Activated T-cell treated with anti-CD3 and anti-CD28 coated beads, Interleukin-2, amount 50 U/mL, for 48 hours (primary cell): ENCODE measurements at places on chromosomes 16 and 17.
A peak's percentile ranks its signal among the peaks of the same experiment; 100 is the strongest.

GRCh38 chr16:66905633-66906539, 12.8 kb downstream of the CDH16 start:
- no peak for DNase-seq

DNA sequence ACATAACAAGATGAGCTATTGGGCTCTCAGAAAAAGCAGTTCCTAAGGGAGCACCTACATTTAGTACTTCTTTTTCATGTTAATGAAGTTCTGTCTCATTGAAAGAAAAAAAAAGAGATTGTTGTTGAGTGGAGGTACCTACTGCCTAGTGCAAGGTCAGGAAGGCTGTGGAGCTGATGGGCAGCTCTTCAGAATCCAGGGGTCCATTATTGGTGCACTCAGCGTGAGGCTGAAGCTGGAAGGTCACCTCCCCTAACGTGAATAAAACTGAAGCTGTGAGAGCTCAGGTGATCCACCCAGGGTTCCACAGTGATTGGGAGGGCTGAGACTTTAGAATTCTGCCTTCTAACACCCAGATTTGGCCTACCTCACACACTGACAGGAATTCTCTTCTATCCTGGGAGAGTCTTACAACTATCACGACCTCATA, 153.9 kb upstream of the TBX2 start:
- no peak for DNase-seq

DNA sequence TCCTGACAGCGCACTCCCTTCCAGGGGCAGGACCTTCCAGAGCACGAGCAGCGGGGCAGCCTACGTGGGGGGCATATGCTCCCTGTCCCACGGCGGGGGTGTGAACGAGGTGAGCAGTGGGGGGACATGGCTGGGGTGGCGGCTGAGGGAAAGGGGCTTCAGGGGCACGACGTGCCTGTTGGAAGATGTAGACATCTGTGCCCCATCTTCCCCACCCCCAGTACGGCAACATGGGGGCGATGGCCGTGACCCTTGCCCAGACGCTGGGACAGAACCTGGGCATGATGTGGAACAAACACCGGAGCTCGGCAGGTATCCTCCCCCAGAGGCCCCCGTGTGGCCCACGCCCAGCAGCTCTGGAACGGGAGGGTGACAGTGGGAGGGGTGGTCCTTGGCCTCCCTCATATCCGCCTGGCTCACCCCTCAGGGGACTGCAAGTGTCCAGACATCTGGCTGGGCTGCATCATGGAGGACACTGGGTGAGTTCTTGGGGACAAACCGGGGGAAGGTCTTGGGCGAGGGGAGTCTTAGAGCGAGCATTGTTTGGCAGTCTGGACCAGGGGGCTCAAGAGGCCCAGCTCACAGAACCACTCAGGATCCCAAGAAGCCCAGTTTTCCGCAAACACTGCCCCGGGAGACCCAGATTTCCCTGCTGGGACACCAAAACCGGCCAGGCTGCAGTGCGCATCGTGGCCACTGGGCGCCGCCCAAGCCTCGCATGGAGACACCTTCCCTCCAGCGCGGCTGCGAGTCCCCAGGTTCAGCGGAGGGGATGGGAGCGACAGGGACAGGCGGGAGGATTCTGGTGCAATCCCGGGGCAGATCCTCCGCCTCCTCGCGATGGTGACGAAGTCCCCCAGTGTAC, 15.7 kb downstream of the ADAM11 start:
- DNase-seq: peak; percentile 95

DNA sequence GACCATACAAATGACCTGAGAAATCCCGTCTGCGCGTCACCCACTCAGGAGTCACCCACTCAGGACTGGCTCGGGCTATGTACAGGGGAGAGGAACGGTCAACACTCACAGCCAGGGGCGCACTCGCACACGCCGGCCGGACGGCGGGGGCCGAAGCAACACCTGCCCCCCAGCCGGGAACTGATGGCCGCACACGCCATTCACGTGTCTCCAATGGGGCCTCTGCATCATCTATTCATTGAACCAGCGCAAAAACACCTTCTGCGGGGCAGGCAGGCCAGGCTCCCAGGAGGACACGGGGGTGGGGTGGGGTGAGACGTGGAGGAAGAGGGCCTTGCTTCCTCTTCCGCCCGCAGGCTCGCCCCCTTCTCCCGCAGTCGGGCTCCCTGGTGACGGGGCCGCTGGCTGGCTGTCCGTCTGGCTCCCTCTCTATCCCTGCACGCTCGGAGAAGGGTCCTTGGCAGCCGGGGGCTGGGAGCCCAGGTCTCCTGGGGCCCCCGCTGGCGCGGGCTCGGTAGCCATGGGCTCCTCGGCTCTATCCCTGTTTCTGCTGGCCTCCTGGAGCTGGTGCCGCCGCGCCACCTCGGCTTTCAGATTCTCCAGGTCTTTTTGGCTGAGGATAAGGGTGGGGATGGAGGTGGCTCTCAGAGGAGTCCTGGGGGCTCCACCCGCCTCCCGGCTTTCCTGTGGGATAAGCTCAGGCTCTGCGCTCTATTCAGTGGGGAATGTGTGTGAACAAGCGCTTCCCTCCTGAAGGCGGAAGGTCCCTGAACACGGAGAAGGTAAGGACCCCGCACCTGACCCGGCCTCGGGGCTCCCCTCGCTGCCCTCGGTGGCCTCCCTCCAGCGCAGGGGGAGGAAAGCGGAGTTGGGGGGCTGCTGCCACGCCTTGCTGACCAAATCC, 21.1 kb downstream of the CLUH start:
- DNase-seq: no peak

- no peak for DNase-seq
Observed at GRCh38 chr16:56143666-56144065, 47.6 kb upstream of the GNAO1 start.

GRCh38 chr16:83958137-83958845, 5.3 kb downstream of the OSGIN1 start:
- no peak for DNase-seq

DNA sequence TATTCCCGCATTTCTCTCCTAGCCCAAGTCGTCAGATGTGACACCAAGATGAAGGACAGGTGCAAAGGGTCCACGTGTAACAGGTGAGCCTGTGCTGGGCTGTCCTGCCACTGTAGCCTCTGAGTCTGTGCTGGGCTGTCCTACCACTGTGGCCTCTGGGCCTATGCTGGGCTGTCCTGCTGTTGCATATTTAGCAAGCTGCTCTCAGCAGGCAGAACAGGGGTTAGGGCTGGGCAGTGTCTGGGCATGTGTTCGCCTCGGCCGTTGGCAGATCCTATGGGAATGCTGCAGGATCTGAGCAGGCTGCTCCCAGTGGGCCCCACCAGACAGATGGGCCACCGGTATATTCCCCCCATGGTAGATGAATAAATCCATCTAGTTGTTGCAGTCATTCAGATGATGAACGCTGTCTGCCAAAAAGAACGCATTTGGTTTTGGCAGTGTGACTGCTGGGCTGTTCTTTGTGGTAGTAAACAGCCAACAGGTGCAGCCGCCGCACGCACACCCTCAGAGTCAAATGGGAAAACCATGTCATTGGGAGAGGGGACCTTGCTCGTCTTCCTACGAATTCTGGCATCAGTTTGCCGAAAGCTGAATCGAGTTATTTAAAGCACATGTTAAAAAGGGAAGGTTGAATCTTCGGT, 49.2 kb downstream of the CRISPLD2 start:
- no peak for DNase-seq

DNA sequence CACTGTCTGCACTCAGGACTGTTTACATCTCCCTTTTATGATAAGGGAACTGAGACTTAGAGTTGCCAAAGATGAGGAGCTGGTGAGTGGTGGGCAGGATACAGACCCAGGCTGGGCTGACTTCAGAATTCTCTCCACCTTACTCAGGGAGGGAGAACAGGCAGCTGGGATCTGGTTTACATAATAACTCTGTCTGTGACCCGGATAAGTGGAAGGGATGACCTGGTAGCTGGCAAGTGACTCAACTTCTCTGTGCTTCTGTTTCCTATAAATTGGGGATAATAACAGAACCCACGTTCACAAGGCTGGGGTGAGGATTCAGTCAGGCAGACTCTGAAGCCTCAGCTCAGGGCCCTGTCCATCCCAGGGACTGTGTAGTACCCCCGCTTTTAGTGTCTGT, 2.6 kb downstream of the SNX20 start:
- no peak for DNase-seq

DNA sequence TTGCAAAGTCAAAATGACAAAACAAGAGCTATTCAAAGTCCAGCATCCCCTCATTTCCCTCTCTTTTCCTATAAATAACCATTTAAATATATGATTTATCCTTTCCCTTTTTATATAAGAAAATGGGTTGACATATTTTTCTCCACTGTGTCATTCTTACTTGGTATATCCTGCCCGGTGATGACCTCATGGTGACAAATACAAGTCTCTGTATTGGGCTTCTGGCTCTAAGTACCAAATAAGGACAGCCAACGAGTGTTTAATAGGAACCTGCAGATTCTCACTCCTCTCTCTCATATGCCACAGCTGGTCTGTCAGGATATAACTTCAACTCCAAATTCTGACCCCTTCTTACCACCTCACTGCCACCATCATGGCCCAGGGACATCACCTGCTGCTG, 25.5 kb upstream of the CBLN1 start:
- DNase-seq: no peak

DNA sequence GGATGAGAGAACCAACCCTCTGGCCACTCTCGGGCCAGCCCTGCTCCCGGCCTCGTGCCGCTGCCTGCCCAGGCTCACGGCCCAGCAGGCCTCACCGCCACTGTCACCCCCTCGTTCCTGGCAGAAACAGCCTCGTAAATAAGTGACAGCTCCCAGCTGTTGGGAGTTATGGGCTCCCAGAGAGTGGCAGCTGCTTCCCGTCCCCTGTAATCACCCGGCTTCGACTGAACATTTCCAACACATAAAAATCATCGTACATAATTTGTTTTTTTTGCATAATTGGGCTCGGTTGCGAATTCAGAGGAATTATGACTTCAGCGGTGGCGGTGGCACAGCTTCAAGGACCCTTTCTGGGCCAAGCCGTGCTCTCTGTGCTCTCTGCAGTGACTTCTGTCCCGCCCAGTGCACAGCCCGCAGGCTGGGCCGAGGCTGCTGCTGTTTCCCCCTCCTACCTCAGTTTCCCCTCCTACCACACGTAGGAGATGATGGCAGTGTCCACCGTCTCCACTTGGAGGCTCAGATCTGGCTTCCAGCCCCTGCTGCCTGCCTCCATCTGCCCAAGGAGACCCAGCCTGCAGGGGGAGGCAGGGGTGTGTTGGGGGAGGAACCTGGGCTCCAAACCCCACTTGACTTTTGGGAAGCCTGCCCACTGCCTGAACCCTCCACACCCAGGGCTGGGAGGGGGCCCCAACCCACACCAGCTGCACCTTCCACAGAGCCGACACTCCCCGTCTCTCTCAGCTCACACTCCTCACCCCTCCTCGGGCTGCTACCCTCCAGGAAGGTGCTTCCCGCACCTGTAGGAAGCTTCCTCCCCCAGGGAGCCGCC, 84.9 kb downstream of the RTN4RL1 start:
- DNase-seq: no peak

- no peak for DNase-seq
Observed at GRCh38 chr16:3950343-3951193, 70.1 kb upstream of the CREBBP start.

GRCh38 chr17:17315142-17315821, 12.1 kb downstream of the NT5M start:
- DNase-seq: no peak

DNA sequence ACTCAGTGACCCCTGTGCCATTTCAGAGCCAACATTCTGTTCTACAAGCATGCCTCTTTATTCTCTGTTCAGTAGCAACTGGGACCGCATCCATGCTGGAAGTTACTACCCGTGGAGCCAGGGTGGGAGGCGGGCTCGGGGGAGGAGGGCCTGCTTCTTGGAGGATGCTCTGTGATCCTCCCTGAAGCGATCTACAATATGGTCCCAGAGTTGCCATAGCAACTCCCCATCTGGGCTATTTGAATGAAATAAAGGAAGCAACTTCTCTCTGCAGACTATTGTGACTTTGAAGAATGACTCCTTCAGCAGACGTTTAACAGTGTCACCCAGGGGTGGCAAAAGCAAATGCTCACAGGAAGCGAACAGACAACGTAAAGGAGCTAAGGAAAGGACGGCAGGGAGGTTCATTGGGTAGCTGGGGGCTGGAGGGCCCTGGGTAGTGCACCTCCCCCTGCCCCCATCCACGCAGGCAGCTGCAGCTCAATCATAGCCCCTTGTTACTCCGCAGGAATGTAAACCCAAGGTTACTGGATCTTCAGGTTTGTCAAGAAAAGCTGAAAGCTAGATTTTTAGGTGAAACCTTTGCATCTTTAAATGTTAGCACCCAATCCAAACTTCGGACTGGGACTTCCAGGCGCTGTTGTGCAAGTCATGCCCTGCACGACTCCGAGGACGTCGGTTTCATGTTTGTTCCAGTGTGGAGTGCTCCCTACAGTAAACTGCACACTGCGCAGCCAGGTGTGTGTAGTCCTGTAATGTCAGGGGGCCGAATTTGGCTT, 51.1 kb upstream of the MEAK7 start:
- DNase-seq: no peak

DNA sequence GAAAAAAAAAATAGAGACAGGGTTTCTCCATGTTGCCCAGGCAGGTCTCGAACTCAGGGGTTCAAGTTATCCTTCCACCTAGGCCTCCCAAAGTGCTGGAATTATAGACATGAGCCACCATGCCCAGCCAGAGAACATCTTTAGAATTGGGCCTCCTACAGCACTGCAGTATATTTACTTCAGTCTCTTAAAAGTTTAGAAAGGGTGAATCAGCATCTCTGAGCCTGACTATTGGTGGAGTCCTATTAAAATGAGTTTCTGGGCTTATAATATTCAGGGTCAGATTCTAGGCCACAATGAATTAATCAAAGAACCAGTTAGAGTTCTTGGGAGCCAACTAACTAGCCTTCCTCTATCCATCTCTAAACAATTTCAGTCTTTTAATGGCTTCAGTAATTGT, 22.8 kb downstream of the TADA2A start:
- no peak for DNase-seq
